Hindlimb muscle (tissue), 1 donor: ENCODE measurements at places on chromosomes 7 and 10.

GRCh38 chr10:14409247-14409646, 78.5 kb upstream of the FRMD4A start:
- DNase-seq, result no peak

DNA sequence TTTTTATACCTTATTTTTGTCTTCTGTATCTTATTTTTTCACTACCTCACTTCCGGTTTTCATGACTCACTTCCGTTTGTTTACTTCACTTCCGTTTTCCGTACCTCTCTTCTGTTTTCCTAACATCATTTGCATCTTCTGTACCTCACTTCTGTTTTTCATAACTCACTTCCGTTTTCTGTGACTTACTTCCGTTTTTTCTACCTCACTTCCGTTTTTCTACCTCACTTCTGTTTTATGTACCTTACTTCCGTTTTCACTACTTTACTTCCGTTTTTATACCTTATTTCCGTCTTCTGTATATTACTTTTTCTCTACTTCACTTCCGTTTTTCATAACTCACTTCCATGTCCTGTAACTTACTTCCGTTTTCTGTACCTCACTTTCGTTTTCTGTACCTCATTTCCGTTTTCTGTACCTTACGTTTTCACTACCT, 492.5 kb upstream of the AKR1E2 start:
- DNase-seq, result no peak

DNA sequence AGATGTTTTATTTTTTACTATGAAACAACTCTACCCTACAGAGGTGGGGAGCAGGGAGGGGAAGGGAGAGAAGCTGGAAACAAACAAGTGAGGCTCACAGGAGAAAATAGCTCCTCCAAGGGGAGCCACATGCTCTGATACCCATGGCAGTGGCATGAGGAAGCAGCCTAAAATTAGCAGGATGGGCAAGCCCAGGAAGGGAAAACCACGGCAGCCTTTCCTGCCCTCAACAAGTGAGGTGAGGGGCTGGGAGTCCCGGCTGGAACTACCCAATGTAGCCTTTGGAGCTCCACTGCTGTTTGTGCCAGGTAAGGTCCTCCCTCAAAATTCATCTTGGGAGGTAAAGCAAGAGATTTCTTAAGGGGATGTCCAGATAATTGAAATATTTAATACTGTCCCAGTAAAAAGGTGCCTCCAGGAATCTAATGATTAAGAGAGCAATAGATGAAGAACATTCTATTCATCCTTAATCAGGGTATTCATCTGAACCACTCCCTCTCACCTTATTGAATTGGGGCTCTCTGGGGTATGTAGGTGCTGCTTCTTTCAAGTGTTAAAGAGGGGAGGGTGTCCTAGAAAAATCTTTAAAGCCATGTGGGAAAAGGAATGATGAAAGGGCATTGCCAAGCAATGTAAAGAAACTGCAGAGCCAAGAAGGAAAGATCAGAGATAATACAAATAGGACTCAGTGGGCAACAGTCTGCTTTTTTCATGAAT, 12.8 kb upstream of the HERC4 start:
- no peak for DNase-seq

DNA sequence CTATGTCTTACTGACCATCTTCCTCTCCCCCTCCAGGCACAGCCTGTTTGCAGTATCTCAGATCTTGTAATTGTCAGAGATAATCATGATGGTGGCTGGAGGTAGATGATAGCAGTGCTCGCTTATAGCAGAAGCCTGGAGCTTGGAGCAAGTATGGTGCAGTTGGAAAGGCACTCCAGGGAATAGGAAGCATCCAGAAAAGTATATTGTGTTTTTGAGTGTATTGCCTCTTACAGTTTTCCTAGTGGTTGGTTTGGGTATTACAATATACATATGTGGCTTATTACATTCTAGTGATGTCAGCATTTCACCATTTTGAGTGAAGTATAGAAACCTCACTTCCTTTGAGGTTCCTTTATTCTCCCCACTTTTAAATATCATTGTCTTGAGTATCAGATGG, 101.5 kb downstream of the STK31 start:
- no peak for DNase-seq

- no peak for DNase-seq
These were observed 115.2 kb downstream of the HIP1 start for GRCh38 chr7:75623390-75624133.

- DNase-seq, result no peak
These were observed 134.9 kb downstream of the CAMK1D start for GRCh38 chr10:12484002-12484918.

DNA sequence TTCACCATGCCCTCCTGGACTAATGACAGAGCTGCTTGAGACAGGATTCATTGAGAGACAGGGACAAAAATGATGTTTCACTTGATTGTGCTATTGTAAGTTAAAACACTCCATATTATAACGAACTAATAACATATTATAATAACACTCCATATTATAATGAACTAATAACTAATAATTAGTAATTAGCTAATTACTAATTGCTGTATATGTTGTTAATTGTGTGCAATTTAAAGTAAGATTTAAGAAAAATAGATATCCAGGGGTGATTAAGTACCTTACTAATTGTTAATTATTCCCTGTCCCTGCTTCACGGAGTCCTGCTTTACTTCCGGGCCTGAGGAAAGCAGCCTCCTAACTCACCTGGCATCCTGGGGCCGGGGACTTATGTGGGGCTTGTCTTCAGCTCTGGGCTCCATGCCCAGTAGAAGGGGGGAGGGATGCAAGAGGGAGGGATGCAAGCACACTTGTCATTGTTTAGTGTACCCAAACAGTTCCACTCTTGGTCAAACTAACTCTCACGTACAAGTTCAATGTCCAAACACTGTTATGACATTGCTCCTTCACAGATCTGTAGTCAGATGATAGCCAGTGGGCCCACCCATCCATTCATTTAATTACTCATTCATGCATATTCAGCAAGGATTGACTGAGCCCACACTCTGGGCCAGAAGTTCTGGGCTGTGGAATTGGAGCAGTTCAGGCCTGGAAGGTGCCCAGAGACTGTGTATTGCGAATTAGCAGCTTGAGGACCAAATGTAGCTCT, 53.8 kb downstream of the COL13A1 start:
- DNase-seq, result no peak

DNA sequence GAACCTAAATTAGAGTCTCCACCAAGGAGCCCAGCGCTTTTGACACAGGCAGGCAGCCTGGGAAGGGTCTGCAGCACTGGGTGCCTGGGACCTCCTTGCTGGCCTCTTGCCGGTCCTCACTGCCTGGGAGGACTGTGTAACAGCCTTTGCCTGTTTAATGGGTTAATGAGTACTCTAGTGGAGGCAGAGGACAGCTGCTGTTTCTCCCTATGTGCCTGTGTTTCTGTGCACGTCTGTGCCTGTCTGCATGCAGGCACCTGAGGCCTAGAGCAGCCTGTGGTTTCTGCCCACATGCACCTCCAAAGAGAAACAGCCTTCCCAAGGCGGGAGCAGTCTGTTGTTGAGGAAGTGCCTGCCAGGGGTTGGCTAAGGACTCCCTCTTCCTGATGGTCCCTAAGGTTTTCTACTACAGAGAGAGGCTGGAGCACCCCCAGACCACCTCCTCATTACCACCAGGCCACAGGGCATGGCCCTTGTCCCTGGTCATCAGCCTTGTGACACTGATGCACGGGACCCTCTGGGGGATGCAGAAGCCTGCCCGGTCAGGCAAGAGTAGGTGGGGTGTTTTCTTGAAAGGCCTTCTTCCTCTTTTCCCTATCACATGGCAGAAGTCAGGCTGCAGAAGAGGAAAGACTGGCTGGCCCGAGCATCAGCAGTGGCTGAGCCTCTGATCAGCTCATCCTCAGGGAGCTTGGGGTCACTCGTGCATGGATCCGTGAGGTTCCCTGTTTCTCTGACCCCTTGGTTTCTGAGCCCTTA, 14.2 kb downstream of the SLC29A3 start:
- DNase-seq, result no peak
